ENCODE measurements at places on chromosomes 4 and X.

DNA sequence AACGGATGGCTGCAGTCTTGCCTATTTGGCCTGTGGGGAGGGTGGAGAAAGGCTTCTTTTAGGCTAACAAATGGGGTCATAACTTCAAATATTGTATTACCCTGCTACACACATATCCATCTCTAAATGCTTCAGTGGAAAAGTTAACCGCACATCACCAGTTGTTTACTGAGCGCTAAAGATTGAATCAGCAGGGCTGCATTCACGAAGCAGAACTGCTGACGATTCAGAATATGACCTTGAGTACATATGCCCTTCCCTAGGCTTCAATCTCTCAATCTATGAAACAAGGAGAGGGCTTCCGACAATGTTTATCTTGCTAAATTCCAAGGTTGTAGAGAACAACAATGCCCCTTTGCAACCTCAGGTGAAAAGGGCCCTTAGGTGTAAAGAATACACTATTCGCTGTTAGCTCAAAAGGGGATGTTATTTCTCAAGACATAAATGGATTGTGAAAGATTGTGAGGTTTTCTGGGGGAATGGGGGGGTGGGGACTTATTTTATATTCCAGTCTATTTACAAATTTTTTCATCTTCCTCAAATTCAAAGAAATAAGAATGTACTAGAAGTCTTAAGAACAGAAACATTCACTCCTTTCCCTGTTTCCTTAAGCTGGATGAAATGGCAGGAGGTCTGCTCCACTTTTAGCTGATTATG, 2.6 kb upstream of the ATP6AP2 start:
- no peak for DNase-seq
- no peak overlapping the region for H3K4me3 ChIP-seq
- no peak overlapping the region for H3K27ac ChIP-seq
- peaks cover 12% of the 10 kb centered on the region for H3K4me1 ChIP-seq
- no peaks in the 10 kb centered on the region for H3K27me3 ChIP-seq
- H3K36me3 ChIP-seq, result peaks cover 3% of the 10 kb centered on the region

DNA sequence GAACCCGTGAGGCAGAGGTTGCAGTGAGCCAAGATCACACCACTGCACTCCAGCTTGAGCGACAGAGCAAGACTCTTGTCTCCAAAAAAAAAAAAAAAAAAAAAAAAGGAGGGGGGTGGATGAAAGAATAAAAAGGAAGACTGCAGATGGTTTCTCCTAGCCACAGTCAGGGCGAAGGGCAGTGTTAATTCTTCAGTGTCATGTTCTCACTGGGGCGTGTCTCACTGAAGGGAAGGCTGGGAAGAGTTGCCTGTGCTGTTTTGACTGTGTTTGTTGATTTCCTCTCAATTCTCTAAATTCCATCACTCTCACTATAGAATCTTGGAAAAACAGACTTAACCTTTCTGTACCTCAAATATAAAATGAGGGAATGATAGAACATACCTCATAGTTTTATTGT, 71.6 kb upstream of the DHX15 start:
- H3K4me1 ChIP-seq, result no peaks in the 10 kb centered on the region
- peaks cover 38% of the 10 kb centered on the region for H3K27me3 ChIP-seq
- no peak for DNase-seq
- no peaks in the 10 kb centered on the region for H3K36me3 ChIP-seq
- H3K4me3 ChIP-seq, result no peak overlapping the region
- H3K27ac ChIP-seq, result no peak overlapping the region

- peaks cover 7% of the 10 kb centered on the region for H3K36me3 ChIP-seq
- peaks cover 24% of the 10 kb centered on the region for H3K4me1 ChIP-seq
- H3K4me3 ChIP-seq, result peak overlapping the region; percentile 96
- no peak overlapping the region for H3K27ac ChIP-seq
- DNase-seq, result no peak
Measured at GRCh38 chr4:108166038-108166437, 2.7 kb downstream of the LEF1 start.

GRCh38 chr4:9916346-9916745, 105.0 kb downstream of the SLC2A9 start:
- H3K27me3 ChIP-seq, result no peaks in the 10 kb centered on the region
- H3K27ac ChIP-seq, result no peak overlapping the region
- peaks cover 3% of the 10 kb centered on the region for H3K36me3 ChIP-seq
- DNase-seq, result no peak

DNA sequence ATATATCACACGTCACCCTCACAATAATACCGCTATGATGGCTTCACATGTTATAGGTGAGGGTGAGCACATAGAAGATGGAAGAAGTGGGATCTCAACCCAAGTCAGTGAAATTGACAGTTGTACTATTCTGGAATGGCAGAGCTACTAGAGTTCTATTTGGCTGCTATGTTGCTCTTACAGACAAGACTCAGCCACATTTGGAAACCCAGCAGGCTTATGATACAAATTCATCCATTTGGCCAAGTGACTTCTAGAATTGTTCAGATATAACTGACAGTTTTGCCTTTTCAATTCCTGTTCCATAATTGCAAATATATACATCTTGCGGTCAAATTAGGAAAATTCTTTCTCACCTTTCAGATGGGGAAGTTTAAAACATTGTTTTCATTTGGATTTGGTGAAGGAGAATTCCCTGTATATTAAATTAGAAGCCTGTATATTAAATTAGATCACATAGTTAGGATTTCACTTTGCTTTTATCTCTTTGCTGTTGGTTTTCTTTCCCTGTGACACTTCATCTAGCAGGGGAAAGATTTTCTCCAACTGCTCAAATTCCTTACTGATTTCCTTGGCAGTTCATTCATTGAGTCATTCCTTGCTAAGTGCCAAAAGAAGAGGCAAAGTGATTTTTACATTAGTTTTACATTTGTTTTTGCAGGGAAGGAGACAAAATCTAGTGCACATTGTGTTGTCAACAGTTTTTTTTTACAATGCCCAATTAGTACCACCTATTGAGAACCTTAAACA, 120.6 kb upstream of the TBC1D9 start:
- H3K36me3 ChIP-seq, result no peaks in the 10 kb centered on the region
- DNase-seq, result no peak
- H3K27ac ChIP-seq, result no peak overlapping the region
- no peak overlapping the region for H3K4me3 ChIP-seq

DNA sequence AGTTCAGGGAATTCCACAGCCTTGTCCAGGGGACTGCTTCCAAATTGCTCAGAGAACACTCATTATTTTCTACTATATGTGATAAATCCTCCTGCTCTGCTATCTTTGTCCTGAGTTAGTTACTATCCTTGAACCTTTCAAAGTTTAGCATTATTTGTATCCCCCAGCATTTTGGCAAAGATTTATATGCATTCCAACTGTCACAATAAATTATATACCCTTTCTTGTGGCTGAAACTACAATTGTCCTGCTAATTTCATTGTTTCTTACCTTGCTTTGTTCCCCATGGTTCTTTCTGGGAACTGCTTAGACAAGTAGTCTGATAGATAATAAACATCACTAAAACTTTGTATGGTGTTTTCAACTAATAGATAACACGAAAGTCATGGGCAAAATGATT, 40.5 kb downstream of the TECRL start:
- no peak overlapping the region for H3K27ac ChIP-seq
- no peak overlapping the region for H3K4me3 ChIP-seq
- H3K4me1 ChIP-seq, result no peaks in the 10 kb centered on the region

DNA sequence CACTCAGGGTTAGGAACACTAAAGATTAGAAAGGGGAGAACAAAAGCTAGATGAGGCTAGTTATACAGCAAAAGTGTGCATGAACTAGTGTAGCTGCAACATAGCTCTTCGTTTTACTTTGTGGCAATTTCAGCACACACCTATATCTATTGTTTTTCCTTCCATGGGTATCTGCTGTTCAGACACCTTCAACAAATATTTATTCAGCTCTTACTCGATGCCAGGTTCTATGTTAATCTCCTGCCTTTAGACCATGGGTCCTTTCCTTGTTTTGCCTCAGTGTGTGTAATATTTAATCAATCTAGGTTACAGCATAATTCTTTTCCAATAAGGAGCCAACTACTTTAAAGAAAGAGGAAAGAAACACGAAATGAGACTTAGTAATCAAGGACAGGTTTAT, 10.4 kb upstream of the FAM9A start:
- no peaks in the 10 kb centered on the region for H3K4me1 ChIP-seq
- H3K27me3 ChIP-seq, result peaks cover 17% of the 10 kb centered on the region
- no peak overlapping the region for H3K27ac ChIP-seq

DNA sequence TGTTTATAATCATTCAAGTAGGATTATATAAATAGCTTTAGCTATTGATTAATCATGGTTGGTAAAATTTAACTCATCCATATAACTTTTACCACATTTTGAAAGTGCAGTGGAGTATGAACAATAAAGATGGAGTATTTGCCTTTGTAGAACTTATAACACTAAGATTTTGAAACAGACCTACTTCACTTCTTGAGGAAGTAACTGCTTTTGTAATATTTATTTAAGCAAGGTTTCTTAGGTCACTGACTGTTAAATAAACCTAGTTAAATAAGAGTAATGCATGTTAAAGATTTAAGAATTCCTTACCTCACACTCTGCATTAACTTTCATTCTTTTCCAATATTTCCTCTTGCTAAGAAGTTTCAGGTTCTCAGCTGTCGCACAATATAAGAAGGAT, 242.5 kb downstream of the CFAP299 start:
- peaks cover 4% of the 10 kb centered on the region for H3K4me1 ChIP-seq
- H3K4me3 ChIP-seq, result no peak overlapping the region
- no peaks in the 10 kb centered on the region for H3K36me3 ChIP-seq
- DNase-seq, result no peak

DNA sequence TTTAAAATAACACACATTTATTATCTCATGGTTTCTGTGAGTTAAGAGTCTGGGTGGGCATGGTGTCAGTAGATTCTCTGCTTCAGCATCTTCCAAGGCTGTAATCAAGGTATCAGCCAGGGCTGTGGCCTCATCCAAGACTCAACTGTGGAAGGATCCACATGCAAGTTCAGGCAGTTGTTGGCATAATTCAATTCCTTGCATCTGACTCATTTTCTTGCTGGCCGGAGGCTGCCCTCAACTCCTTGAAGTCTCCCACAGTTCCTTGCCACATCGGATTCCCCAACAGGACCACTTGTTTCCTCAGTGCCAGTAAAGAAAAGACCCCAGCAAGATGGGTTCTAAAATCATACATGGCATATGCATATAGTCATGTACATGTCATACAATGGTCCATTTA, 93.4 kb downstream of the NPNT start:
- DNase-seq, result no peak
- no peaks in the 10 kb centered on the region for H3K36me3 ChIP-seq
- no peak overlapping the region for H3K4me3 ChIP-seq
- no peaks in the 10 kb centered on the region for H3K27me3 ChIP-seq
- H3K4me1 ChIP-seq, result no peaks in the 10 kb centered on the region
- H3K27ac ChIP-seq, result no peak overlapping the region

- no peak for DNase-seq
- H3K4me1 ChIP-seq, result no peaks in the 10 kb centered on the region
- no peak overlapping the region for H3K4me3 ChIP-seq
- no peaks in the 10 kb centered on the region for H3K36me3 ChIP-seq
Measured at GRCh38 chr4:37365888-37366287, 121.3 kb downstream of the NWD2 start.

GRCh38 chr4:5912614-5913019, 19.7 kb upstream of the CRMP1 start:
- DNase-seq, result no peak
- no peaks in the 10 kb centered on the region for H3K4me1 ChIP-seq
- no peak overlapping the region for H3K27ac ChIP-seq
- no peak overlapping the region for H3K4me3 ChIP-seq
- peaks cover 4% of the 10 kb centered on the region for H3K36me3 ChIP-seq

DNA sequence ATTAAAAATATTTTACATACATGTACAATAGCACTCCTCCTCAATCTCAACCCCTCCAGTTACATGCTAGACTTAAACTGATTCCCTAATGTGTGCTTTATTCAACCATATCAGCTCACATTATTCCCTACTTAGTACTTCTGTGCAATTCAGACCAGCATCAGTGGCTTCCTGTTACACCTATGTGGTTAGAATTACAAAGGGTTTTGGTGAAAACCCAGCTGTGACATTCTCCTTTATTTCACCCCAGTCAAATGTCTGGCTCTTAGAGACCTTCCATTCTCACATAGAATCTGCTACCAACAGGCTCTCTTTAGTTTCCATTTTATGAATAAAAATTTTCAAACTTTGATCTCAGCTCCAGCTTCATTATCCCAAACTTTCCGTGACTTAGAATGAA, 85.2 kb upstream of the SLC7A11 start:
- H3K36me3 ChIP-seq, result no peaks in the 10 kb centered on the region
- H3K27ac ChIP-seq, result no peak overlapping the region
- no peak for DNase-seq
- H3K4me1 ChIP-seq, result no peaks in the 10 kb centered on the region
- no peaks in the 10 kb centered on the region for H3K27me3 ChIP-seq
- H3K4me3 ChIP-seq, result no peak overlapping the region

DNA sequence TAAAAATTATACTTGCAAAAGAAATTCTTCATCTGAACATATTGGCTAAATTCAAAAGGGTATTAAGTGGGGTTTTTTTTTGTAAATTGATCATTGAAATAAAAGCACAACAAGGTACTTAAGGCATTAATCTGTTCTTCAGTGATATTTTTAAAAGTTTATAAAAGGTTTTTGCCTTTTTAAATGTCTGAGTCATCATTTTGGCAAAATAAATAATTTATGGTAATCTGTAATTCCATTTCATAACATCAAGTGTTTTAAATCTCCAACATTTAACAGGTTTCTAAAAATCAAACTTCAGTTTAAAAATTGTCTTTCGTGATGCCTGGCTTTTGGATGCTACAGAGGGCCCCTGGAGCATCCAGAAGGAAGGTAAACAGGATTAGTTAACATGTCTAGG, 27.4 kb downstream of the NLRP2B start:
- H3K4me3 ChIP-seq, result no peak overlapping the region
- H3K27ac ChIP-seq, result no peak overlapping the region
- no peaks in the 10 kb centered on the region for H3K27me3 ChIP-seq
- H3K4me1 ChIP-seq, result no peaks in the 10 kb centered on the region
- H3K36me3 ChIP-seq, result no peaks in the 10 kb centered on the region

DNA sequence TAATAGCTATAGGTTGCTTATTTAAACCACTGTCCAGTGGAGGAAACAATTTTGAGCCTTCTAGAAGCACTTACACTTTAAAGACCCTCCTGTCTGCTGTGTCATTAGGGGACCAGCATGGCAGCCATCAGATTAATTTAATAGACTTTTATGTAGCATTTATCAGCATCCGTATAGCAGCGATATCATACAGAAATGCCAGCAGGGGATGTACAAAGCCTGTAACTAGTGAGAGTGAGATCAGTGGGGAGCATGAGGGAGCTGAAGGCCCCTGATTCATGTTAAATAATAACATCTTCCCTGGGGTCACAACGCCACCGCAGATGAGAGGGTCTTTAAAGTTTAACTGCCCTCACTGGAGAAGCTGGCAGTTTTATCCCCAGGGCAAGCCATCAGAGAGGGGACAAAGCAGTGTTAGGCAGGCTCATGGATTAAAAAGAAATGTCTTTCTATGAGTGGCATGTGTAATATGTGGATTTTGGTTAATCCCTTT, 144.7 kb downstream of the PDGFRA start:
- no peak overlapping the region for H3K27ac ChIP-seq
- no peak overlapping the region for H3K4me3 ChIP-seq
- H3K27me3 ChIP-seq, result no peaks in the 10 kb centered on the region
- no peaks in the 10 kb centered on the region for H3K4me1 ChIP-seq

- no peak overlapping the region for H3K4me3 ChIP-seq
- DNase-seq, result no peak
- H3K36me3 ChIP-seq, result no peaks in the 10 kb centered on the region
Measured at GRCh38 chr4:70000711-70001110, 4.9 kb downstream of the STATH start.

All from effector memory CD8-positive, alpha-beta T cell (primary cell).